HCEC 1CT (cell line): ENCODE measurements at places on chromosomes 6 and 20.
A peak's percentile ranks its signal among the peaks of the same experiment; 100 is the strongest.

GRCh38 chr6:42781796-42782688, at the start of gene BICRAL:
Gene BICRAL, plus strand, starts transcription at chr6:42782052. Its CDS starts 39,971 bp downstream, at chr6:42822023.
- peak; percentile 76 for DNase-seq

- peak; percentile 33 for DNase-seq
These were observed 47.7 kb downstream of the AKAP7 start for GRCh38 chr6:131182991-131183425.

GRCh38 chr20:32603046-32603726, 18.1 kb upstream of the NOL4L start:
- no peak for DNase-seq

DNA sequence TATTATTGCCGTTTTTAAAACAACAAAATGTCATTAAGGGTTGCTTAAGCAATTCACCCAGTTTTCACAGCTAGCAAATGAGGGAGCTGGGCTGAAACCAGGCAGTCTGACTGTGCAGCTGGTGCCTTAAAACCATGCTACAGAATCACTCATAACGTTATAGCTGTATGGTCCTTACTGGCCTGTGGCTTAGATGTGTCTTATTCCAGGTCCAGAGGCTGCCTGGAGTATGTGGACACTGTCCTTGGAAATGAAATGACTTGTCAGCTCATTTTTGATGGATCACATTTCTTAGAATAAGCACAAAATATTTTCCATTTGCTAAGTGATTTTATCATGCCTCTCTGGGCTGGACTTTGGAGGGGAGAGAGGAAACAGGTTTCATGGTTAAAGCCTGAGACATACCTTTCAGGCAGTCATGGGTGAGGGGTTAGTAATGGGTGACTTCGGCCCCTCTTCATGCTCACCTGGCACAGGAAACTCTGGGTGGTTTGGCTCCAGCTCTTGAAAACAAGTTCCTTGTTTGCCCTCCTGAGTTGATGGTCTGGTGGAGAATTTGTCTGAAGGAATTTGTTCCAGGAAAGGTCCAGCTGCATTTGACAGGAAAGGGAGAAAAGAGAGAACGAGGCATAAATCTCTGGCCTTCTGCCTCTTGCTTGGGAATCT, 823.2 kb downstream of the DHX35 start:
- DNase-seq = no peak

DNA sequence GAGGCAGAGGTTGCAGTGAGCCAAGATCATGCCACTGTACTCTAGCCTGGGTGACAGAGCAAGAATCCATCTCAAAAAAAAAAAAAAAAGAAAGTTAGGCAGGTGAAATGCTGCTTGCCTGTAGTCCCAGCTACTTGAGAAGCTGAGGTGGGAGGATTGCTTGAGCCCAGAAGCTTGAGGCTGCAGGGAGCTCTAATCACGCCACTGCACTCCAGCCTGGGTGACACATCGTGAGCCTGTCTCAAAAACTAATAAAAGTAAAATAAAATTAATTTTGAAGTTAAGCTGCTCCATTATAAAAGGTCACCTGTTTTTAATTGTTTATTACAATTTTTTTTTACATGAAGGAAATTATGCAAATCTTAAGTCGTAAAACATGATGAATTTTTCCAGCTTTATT, 23.2 kb upstream of the SAMHD1 start:
- no peak for DNase-seq

- no peak for DNase-seq
These were observed 20.7 kb downstream of the SERPINB6 start for GRCh38 chr6:2950713-2951112.

- no peak for DNase-seq
These were observed 386.8 kb upstream of the JAG1 start for GRCh38 chr20:11060423-11061185.

- no peak for DNase-seq
These were observed 208.0 kb downstream of the EYA2 start for GRCh38 chr20:47102629-47103028.

- no peak for DNase-seq
These were observed 5.2 kb downstream of the VWA7 start for GRCh38 chr6:31771992-31772358.

- no peak for DNase-seq
These were observed 29.5 kb downstream of the NAPB start for GRCh38 chr20:23391707-23392310.

- DNase-seq = peak; percentile 9
These were observed 129.3 kb downstream of the KLHL32 start for GRCh38 chr6:97053643-97054411.

DNA sequence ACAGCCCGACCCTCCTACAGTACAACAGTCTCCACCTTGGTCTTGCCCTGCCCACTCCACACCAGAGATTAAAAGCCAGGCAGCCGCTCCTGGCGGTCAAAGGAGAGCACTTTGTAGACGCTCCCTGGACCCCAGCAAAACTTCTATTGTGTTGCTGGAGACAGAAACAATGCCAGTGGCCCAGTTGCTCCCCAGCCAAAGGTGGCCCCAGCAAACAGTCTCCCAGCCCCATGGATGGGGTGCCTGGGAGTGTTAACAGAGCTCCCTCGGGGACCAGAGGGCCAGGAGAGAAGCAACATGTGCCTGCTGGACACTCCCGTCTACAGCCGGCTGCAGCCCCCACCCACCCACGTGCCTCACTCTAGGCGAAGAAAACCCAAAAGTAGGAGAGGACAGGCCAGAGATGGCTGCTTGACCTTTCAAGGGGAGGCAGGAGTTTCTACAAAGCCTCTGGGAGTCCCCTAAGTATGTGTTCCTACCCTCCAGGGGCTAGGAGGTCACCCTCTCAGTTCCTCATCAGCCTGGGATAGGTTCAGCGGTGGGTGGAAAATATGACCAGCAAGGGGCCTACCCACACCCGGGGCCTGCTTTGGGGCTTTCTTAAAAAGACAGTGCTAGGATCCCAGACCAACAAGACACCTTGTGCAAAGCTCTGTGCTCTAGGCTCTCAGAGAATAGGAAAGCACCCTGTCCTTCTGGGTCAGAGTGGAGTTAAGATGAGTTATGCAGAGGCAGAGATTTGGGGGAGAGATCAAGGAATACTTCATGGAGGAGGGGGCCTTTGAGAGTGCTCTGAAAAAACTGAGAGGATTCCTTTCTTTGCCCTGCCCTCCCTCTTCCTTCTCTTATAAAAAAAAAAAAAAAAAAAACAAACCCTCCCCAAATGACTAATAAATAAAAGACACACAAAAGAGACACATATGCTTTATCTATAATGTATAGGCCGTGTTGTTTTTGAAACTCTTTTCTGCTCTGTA, 19.0 kb upstream of the PREX1 start:
- DNase-seq = no peak

DNA sequence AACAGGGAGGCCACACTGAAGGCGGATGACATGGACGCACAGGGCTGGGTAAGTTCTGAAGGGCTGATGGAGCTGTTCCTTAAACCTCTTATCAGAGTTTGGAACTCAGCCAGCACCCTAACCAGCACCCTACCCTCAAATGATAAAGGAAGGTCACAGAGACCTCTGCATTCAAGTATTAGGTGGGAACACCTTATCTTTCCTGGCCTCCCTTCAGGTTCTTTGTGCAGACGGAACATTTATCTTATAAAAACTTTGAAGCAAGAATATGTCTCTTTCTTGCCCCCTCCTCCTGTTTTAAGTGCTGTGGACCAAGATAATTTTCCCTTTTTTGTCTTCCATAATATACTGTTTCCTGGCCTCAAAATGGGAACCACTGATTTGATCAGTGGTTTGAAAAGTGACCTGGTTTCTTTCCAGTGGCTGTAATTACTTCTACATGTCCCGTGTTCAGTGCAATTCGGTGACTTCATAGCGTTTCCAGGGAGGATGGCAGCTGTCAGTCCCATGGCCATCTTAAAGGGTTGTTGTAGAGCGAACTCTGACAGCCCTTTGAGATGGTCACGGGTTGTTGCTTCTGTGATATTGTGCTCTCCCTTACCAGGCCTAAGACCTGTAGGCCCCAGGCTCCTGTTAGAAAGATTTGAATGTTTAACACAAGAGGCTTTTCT, 213.2 kb upstream of the MYLIP start:
- no peak for DNase-seq

GRCh38 chr20:14055127-14055742, 59.9 kb downstream of the MACROD2 start:
- DNase-seq = peak; percentile 27

- DNase-seq = no peak
These were observed 207.6 kb downstream of the UNC5CL start for GRCh38 chr6:40831381-40831780.

DNA sequence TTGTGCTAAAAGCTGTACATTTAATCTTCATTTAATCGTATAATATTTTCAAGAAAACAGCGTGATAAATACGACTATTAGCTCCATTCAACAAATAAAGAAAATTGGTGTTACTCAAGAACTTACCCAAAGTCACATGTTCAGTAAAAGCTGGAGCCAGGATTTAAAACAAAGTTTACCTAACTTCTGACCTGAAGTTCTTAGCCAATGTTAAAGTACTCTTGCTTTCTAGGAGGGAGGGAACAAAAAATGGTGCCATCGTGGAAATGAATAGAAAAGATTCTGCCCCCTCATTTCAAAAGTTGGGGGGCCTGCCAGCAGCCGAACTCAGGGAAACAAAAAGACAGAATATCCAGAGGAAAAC, 395.8 kb downstream of the CD109 start:
- no peak for DNase-seq
